Kidney (tissue), 22 donors: ENCODE measurements at places on chromosomes 3 and 15. TPM values are rescaled to one million over a fixed set of nuclear protein-coding genes. Genes with fewer than 3 reads are reported as not detected.
A peak's percentile ranks its signal among the peaks of the same experiment; 100 is the strongest.

DNA sequence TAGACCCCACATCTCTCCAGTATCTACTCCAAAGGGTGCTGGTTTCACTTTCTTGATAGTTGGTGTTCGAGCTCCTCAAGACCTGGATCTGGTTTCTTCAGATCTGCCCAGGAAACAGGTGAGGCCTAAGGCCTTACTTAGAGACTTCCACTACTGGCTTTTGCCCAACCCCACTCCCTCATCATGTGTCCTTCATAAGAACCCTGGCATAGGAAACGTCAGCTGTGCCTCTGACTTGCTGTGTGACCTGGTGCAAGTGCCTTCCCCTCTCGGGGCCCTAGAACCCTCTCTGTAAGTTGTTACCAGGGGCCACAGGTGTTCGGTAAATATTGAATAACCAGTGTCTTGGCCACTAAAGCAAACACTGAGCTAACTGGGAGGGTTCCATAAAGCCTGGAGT lies 3.9 kb downstream of the OXTR start:
- H3K27ac ChIP-seq, result no peak overlapping the region
- H3K36me3 ChIP-seq, result no peaks in the 10 kb centered on the region
- H3K27me3 ChIP-seq, result peaks cover 14% of the 10 kb centered on the region
- H3K4me3 ChIP-seq, result no peak overlapping the region

GRCh38 chr3:64460141-64460730 lies 227.6 kb downstream of the ADAMTS9 start:
- no peaks in the 10 kb centered on the region for H3K27me3 ChIP-seq
- H3K4me1 ChIP-seq, result no peaks in the 10 kb centered on the region
- H3K36me3 ChIP-seq, result no peaks in the 10 kb centered on the region
- no peak overlapping the region for H3K27ac ChIP-seq

DNA sequence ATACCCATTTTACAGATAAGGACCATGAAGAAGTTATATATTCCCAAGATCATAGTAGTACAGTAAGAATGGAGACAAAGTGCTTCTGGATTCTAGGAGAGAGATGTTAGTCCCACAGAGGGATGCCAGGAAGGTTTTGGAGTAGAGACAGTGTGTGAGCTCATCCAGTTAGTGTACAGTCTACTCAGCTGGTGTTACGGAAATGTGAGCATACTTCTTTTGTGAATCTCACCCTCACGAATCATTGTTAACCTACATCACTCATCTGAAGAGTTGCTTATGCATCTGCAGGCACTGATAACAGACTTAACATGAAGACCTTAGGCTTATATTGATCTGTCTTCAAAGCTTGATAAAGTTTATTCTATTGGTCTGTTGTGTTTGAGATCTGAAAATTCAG lies 106.6 kb upstream of the PTPRG start:
- H3K4me1 ChIP-seq, result no peaks in the 10 kb centered on the region
- H3K27ac ChIP-seq, result no peak overlapping the region
- H3K36me3 ChIP-seq, result no peaks in the 10 kb centered on the region
- DNase-seq, result no peak
- H3K4me3 ChIP-seq, result no peak overlapping the region
- H3K27me3 ChIP-seq, result no peaks in the 10 kb centered on the region

DNA sequence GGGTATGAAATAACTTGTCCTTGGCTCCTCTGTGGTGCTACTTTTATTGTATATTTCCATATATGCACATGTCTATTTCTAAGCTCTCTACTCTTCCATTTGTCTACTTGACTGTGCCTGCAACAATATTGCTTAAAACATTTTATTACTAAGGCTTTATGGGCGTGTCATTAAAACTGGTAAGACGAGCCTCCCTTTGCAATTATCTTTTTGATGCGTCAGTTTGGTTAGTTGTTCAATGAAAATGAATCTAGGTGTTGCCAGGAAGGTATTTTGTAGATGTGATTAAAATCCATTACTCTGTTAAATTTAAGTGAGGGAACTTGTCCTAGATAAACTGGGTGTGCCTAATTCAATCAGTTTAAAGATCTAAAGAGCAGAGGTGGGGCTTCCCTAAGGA lies 12.9 kb upstream of the TRA2B start:
- H3K27ac ChIP-seq, result no peak overlapping the region
- H3K4me1 ChIP-seq, result no peaks in the 10 kb centered on the region

DNA sequence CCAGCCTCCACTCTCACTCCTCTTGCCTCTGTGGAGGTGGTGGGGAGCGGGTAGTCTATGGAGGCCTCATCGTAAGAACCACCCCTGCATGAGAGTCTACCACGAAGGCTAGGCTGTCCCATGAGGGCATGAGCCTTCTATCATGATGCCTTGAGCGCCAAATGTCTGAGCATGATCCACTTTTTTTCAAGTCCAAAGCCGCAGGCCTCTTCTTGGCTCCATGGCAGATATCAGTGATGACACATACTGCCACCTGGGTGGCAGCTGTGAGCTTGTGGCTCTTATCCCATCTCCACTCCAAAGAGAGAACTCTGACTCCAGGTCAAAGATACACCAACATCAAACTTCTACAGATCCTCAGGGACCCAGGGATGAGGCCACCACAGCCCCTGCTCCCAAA lies 13.5 kb downstream of the POC1A start:
- H3K27me3 ChIP-seq, result no peaks in the 10 kb centered on the region
- no peaks in the 10 kb centered on the region for H3K4me1 ChIP-seq
- H3K4me3 ChIP-seq, result no peak overlapping the region
- H3K27ac ChIP-seq, result no peak overlapping the region
- H3K36me3 ChIP-seq, result no peaks in the 10 kb centered on the region
- DNase-seq, result no peak

GRCh38 chr15:41919954-41920538 lies 26.2 kb upstream of the SPTBN5 start:
- no peak for DNase-seq
- no peaks in the 10 kb centered on the region for H3K27me3 ChIP-seq
- no peak overlapping the region for H3K4me3 ChIP-seq

GRCh38 chr3:159001711-159002110 lies 199.9 kb downstream of the MFSD1 start:
- no peaks in the 10 kb centered on the region for H3K36me3 ChIP-seq
- H3K27ac ChIP-seq, result no peak overlapping the region
- DNase-seq, result no peak
- H3K4me3 ChIP-seq, result no peak overlapping the region
- H3K4me1 ChIP-seq, result no peaks in the 10 kb centered on the region

- no peaks in the 10 kb centered on the region for H3K36me3 ChIP-seq
- no peaks in the 10 kb centered on the region for H3K27me3 ChIP-seq
- DNase-seq, result peak; percentile 27
- no peak overlapping the region for H3K27ac ChIP-seq
These were observed 583.9 kb downstream of the NTRK3 start for GRCh38 chr15:87672309-87673288.

- no peak for DNase-seq
- H3K27ac ChIP-seq, result no peak overlapping the region
- H3K4me1 ChIP-seq, result no peaks in the 10 kb centered on the region
- H3K27me3 ChIP-seq, result no peaks in the 10 kb centered on the region
- H3K4me3 ChIP-seq, result no peak overlapping the region
These were observed 755.8 kb downstream of the ROBO1 start for GRCh38 chr3:79011821-79012529.

DNA sequence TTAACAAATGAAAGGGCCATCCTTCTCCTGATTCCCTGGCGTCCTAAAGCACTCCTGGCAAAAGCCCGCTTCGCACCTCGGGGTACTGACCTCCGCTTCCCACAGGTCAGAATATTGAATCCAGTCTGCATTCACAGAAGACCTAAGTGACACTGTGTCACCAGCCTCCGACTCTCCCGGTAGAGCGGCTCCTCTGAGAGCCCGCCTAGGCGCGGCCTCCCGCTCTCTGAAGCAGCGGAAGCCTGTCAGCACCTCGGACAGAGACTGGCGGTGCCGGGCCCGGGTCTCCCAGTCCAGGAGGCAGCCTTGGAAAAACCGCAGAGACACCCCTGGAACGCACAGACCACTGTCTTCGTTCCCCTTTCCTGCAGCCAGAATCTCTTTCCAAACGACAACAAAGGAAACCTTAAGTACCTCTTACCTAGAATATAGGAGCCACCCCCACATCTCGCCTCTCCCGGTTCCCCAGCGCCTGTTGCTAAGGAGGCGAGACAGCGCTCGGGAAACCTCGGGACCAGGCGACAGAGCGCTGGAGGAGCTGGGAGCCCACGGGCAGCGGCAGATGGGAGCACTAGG lies 1.2 kb downstream of the GABRB3 start:
- no peaks in the 10 kb centered on the region for H3K4me1 ChIP-seq
- DNase-seq, result peak; percentile 91
- no peaks in the 10 kb centered on the region for H3K36me3 ChIP-seq
- no peaks in the 10 kb centered on the region for H3K27me3 ChIP-seq

DNA sequence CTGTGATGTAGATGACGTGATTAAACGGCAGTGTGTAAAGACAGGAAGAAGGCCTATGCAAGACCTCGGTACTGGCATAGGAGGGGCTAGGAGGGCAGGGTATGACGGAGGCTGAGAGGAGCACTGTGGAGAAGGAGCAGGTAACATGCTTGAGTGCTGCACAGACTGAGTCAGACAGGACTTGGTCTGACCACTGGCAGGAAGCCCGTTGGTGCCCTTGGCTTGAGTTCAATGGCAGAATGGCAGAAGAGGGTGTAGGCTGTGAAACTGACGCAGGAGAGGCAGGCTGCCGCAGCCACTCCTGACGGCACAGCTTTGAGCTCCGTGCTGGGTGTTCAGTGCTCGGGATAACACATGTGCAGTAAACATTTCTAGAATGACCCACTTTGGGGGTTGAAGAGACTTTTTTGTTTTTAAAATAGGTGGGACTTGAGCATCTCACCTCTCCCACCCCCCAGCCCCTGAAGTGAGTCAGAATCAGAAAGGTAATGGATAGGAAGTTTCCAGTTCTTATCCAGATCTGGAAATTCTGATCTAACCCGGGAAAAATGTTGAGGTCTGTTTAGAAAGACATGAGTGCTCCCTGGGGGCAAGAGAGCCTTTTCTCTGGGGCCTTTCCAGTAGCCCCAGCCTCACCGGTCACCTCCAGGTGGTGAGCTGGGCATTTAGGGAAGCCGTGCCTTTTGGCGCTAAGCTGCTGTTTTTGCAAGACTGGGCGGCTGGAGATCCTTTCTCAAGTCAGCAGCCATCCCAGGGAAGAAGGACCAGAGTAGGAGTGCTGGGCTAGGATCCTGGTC lies 126.4 kb downstream of the RPLP1 start:
- DNase-seq, result no peak
- no peak overlapping the region for H3K4me3 ChIP-seq
- H3K27me3 ChIP-seq, result no peaks in the 10 kb centered on the region
- H3K4me1 ChIP-seq, result peaks cover 11% of the 10 kb centered on the region
- no peaks in the 10 kb centered on the region for H3K36me3 ChIP-seq

- no peaks in the 10 kb centered on the region for H3K36me3 ChIP-seq
- no peaks in the 10 kb centered on the region for H3K4me1 ChIP-seq
- H3K27ac ChIP-seq, result no peak overlapping the region
- H3K4me3 ChIP-seq, result no peak overlapping the region
These were observed 108.8 kb upstream of the ATP2B2 start for GRCh38 chr3:10614168-10614567.

- peaks cover 4% of the 10 kb centered on the region for H3K36me3 ChIP-seq
- no peak overlapping the region for H3K4me3 ChIP-seq
- peak; percentile 43 for DNase-seq
- no peak overlapping the region for H3K27ac ChIP-seq
- H3K27me3 ChIP-seq, result no peaks in the 10 kb centered on the region
These were observed 3.3 kb downstream of the TUBGCP5 start for GRCh38 chr15:23035964-23036566.

DNA sequence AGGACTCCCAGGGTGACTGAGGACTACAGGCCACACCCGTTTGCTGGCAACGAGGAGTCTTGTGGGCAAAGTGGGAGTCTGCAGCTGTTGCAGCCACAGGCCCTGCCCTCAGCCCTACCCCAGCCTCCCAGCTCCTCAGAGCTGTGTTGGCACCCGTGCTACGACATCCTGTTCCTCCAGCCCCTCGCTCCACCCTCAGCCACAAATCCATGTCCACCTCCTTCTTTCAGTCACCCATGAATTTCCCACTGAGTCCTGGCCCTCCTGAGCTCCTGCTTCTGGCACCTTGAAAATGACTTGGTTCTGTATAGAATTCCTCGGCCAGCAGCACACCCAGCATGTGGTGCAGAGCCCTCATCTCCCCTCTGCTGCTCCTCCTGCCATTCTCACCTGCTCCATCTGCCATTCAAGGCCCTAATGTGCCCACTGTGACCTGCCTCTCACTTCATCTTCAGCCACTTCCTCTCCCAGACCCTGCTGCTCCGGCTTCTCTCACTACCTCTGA lies 20.9 kb upstream of the VILL start:
- H3K4me3 ChIP-seq, result no peak overlapping the region
- DNase-seq, result no peak

GRCh38 chr15:80480909-80481308 lies 76.7 kb downstream of the ARNT2 start:
- no peak for DNase-seq
- no peaks in the 10 kb centered on the region for H3K36me3 ChIP-seq
- no peak overlapping the region for H3K27ac ChIP-seq
- no peaks in the 10 kb centered on the region for H3K27me3 ChIP-seq

GRCh38 chr3:143822374-143822773 lies 25.9 kb downstream of the SLC9A9 start:
- H3K36me3 ChIP-seq, result no peaks in the 10 kb centered on the region
- H3K27ac ChIP-seq, result no peak overlapping the region
- no peaks in the 10 kb centered on the region for H3K4me1 ChIP-seq
- DNase-seq, result peak; percentile 31
- no peaks in the 10 kb centered on the region for H3K27me3 ChIP-seq
- no peak overlapping the region for H3K4me3 ChIP-seq

DNA sequence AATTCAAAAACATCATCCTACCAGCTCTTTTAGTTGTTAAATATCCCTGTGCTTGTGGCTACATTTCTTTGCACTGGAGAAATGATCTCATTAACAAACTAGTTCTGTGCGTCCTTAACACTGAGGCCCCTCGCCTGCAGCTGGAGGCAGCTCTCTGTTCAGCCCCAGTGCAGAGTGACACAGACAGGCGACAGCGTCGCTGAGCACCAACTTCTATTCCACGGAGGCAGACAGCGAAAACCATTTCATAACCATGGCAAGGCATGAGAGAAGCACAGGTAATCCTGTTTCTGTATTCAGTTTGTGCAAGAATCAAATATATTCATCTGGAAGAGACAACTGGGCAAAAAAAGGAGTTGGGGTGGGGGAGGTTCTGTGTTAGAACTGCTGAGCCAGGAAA lies 530.7 kb downstream of the ZIC1 start:
- H3K4me3 ChIP-seq, result no peak overlapping the region
- no peak overlapping the region for H3K27ac ChIP-seq
- H3K36me3 ChIP-seq, result no peaks in the 10 kb centered on the region
- peak; percentile 13 for DNase-seq
- no peaks in the 10 kb centered on the region for H3K4me1 ChIP-seq
- H3K27me3 ChIP-seq, result no peaks in the 10 kb centered on the region

GRCh38 chr3:114319453-114319852 lies 25.6 kb downstream of the TIGIT start:
- no peak overlapping the region for H3K27ac ChIP-seq
- no peaks in the 10 kb centered on the region for H3K4me1 ChIP-seq
- DNase-seq, result no peak
- no peaks in the 10 kb centered on the region for H3K27me3 ChIP-seq
- no peak overlapping the region for H3K4me3 ChIP-seq

Gene NRG4
- total RNA-seq, result 0.35 TPM

Gene ARGFX
- total RNA-seq, result not detected

Gene MAP1A
- 9.3 TPM for total RNA-seq

Gene CCDC13
- total RNA-seq, result 5.3 TPM

Gene HACD3
- 52.1 TPM for total RNA-seq

Gene SUCLG2
- 62.8 TPM for total RNA-seq

Gene RARB
- 14.7 TPM for total RNA-seq

Gene CCDC191
- total RNA-seq, result 11.7 TPM

Gene AMOTL2
- total RNA-seq, result 83.5 TPM
